M059J (cell line): ENCODE measurements at places on chromosomes 6 and 20. TPM values are rescaled to one million over a fixed set of nuclear protein-coding genes. Genes with fewer than 3 reads are reported as not detected.

- no peak for DNase-seq
These were observed 34.9 kb downstream of the SHLD1 start for GRCh38 chr20:5785146-5785545.

DNA sequence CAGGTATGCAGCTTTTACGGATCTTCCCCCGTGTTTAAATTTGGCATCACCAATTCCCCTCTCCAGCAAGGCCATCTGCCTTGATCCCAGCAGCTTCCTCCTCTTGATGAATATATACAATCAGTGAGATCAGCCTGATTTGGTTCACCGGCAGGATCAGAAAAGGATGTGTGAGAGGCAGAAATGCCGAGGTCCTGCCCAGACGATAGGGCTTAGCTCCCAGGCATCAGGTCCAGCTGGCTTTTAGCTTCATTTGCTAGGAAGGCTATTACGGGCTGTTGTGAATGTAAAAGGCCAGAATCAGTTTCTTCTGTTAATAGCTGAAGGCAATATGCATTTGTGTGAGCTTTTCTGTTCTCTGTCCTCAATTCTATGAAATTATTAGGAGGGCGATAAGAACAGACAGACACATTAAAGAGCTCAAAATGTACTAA is 372.8 kb downstream of the BTBD9 start:
- peak; percentile 46 for DNase-seq

GRCh38 chr20:5416086-5416485 is 99.3 kb upstream of the PROKR2 start:
- no peak for DNase-seq

- no peak for DNase-seq
These were observed 379.0 kb downstream of the PHF3 start for GRCh38 chr6:64014595-64014994.

DNA sequence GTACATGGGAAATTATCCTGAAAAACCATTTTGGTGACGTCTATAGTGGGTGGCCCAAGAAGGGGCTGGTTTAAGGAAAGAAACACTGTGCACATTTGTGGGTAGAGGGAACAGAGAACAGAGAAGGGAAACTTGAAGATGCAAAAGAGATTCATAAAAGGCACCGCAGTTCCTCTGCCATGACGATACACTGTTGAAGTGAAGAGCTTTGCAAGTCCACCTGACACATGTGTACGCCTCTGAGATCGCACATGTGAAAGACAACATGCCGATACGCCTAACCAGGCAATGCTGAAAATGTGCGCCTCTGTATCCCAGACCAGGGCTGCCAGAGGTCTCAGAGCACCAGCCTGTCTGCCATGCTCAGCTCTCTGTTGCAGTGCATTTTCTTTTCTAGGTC is 180.9 kb downstream of the KIF16B start:
- no peak for DNase-seq

DNA sequence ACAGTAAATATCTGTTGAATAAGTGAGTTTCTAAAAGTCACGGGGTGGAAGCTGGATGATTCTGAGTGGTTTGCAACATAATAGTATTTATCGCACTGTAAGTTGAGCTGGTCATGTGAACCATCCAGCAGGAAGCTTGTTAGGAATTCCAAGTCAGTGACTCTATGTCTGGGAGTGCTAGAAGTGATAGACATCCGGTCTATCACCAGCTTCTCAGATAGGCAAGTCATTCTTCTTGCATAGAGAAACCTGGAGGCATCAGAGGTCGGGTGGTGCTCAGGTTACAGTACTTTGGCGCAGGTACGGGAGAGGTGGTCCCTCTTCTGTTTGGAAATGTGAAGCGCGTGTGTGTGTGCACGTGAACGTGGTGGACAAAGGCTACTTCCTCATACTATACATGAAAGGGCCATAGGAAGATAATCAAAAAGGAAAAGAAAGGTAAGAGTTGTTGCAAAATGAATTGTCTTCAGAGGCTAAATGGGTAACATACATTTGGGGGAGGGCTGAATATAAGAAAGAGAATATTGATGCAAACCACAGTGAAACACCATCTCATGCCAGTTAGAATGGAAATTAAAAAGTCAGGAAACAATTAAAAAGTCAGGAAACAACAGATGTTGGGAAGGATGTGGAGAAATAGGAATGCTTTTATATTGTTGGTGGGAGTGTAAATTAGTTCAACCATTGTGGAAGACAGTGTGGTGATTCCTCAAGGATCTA is 299.3 kb upstream of the ZFP64 start:
- peak; percentile 97 for DNase-seq

DNA sequence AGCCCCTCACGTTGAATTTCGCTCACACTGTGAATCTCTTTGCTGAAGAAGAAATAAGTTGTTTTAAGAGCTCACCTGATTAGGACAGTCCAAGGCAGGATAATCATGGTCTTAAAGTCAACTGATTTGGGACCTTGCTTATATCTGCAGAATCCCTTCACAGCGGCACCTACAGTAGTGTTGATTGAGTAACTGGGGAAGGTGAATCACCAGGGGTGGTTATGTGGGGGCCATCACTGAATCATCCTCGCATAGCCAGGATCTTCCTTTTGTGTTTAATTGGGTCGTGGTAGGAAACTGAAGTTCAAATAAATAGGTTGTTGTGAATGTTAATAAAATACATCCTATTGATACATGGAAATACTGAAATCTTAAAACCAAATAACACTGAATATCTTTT is 20.2 kb upstream of the MICA start:
- peak; percentile 74 for DNase-seq

OR2B2 gene
- not detected in 2 replicates for total RNA-seq

FAM217A gene
- total RNA-seq: not detected in 2 replicates

RBCK1 gene
- total RNA-seq: 132 and 155 TPM in 2 replicates
